ENCODE measurements at places on chromosomes 12 and 14. TPM values are rescaled to one million over a fixed set of nuclear protein-coding genes. Genes with fewer than 3 reads are reported as not detected.
A peak's percentile ranks its signal among the peaks of the same experiment; 100 is the strongest.

Gene TDP1
- 7.9 TPM for total RNA-seq

DNA sequence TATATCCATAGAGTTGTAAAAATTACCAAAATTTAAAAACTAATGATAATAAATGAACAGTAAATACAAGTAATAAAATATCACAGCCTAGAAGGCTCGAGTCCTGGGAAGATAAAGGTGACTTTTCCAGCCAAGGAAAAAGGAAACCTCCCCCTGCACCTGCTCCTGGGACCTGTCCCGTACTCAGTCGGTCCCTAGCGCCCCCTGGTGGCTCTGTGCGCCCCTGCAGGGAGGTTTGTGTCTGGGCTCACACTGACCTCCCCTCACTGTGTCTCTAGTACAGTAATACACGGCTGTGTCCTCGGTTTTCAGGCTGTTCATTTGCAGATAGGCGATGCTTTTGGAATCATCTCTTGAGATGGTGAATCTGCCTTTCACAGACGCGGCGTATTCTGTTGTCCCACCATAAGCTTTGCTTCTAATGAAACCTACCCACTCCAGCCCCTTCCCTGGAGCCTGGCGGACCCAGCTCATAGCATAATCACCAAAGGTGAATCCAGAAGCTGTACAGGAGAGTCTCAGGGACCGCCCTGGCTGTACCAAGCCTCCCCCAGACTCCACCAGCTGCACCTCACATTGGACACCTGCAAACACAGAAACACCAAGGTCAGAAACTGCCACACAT is 1030.4 kb downstream of the TMEM121 start:
- DNase-seq, result no peak

GRCh38 chr12:21818627-21819026 is 44.1 kb upstream of the KCNJ8 start:
- no peak for DNase-seq

- peak; percentile 4 for DNase-seq
Measured at GRCh38 chr12:44317651-44318126, 481.8 kb downstream of the TMEM117 start.

- no peak for DNase-seq
Measured at GRCh38 chr14:84340938-84341337, 1189.0 kb upstream of the FLRT2 start.

Gene NANOG
- total RNA-seq, result not detected

DNA sequence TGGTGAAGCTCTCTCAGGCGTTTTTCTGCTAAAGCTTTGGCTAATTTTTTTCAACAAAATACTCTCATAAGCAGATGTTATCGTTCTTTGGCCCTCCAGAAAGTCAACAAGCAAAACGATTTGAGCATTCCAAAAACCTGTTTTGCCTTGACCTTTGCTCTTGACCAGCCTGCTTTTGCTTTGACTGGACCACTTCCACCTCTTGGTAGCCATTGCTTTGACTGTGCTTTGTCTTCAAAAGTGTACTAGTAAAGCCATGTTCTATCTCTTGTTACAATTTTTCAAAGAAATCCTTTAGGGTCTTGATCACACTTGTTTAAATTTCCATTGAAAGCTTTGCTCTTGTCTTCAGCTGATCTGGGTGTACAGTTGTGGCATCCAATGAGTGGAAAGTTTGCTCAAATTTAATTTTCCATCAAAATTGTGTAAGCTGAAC is 10.7 kb upstream of the ARID4A start:
- no peak for DNase-seq
